Eye (tissue), 1 donor: ENCODE measurements at places on chromosomes 4 and X.

- DNase-seq, result no peak
Measured at GRCh38 chr4:4470208-4470607, 71.6 kb downstream of the STX18 start.

DNA sequence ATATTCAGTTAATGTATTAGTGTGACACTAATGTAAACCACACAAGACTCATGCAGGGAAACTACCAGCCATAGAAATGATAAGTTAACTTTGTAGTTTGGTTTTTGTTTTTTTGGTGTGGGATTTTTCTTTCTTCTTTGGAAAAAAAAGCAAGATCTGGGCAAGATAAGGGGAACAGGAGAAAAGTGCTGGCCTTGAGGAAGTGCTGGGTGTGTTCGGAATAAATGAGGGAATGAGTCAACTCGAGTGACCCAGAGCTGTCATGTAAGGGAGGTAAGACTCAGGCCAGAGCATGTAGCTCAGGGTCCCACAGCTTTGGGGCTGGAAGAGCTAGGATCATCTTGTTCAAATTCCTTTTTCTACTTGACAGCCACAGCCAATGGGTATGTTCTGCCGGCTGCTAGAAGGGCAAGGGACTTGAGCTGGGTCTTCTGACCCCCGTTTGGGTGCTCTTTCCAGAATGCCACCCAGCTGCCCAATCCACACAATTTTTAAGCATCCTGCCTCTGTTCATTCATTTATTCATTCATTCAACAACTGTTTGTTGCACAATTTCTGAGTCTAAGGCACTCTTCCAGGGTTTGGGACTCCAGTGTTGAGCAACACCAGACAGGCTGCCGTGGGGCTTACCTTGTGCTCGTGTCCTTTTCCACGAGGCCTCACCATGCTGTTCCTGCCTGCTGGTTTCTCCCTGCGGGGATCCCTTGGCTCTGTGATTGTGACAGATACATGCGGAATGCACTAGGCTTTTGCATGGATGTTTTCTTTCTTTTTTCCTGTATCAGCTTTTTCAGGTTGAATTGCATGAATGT is 54.5 kb downstream of the CLDN34 start:
- no peak for DNase-seq

DNA sequence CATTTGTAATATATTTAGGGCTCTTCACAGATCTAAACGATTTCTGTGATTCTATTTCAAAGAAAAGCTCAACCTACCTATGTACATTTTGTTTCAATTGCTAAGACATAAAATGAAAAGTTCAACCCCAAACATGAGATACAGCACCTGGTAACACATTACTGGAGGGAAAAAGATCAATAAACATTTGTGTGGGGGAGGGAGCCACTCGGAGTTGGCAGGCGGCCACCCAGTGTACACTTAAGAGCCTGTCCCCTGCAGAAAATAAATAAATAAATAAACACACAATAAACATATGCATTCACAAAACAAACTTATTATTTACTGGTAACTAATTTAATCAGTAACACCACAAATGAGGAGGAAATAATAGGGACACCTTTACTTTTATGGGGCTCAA is 19.3 kb downstream of the PRSS48 start:
- DNase-seq, result no peak

GRCh38 chrX:1946974-1947373 is 332.1 kb downstream of the ASMT start:
- no peak for DNase-seq

DNA sequence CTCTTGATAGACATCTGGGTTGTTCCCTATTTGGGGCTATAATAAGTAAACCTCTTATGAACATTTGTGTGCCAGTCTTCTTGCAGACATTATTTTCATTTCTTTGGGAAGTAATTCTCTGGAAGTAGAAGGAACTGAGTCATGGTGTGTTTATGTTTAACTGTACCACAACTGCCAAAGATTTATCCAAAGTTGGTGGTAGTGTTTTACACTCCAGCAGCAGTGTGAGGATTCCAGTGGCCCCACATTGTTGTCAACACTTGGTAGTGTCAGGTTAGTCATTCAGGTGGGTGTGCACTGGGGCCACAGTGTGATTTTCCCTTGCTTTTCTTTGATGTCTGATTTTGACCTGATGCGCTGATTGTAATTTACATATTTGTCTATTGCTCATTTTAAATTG is 5.0 kb upstream of the UVSSA start:
- no peak for DNase-seq

GRCh38 chrX:110172215-110172614 is 145.7 kb downstream of the AMMECR1 start:
- no peak for DNase-seq

- DNase-seq, result no peak
Measured at GRCh38 chrX:25288676-25289075, 272.9 kb upstream of the ARX start.

- DNase-seq, result peak; percentile 49
Measured at GRCh38 chr4:168817370-168817769, 192.7 kb downstream of the CBR4 start.

GRCh38 chr4:143348233-143349077 is 11.8 kb downstream of the GAB1 start:
- DNase-seq, result no peak

GRCh38 chr4:16672421-16672820 is 226.0 kb downstream of the LDB2 start:
- no peak for DNase-seq

- DNase-seq, result no peak
Measured at GRCh38 chr4:4385729-4386295, 1.1 kb upstream of the NSG1 start.

DNA sequence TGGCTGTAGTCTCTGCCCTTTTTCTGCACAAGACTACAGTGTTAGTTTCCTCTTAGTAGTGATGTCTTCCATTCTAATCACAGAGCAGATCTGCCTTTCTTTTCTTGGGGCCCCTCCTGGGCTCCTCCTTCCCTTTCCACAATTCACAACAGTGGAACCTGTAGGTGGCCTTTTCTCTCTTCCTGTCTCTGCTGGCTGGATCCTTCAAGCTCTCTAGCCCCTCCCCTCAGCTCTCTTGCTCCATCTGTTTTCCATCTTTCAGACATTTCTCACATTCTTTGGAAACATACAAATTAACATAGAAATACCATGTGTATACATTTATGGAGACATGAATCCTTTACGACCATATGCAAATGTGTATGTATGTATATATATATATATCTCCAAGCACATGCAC is 304 bp upstream of the SPIN2A start:
- peak; percentile 62 for DNase-seq

DNA sequence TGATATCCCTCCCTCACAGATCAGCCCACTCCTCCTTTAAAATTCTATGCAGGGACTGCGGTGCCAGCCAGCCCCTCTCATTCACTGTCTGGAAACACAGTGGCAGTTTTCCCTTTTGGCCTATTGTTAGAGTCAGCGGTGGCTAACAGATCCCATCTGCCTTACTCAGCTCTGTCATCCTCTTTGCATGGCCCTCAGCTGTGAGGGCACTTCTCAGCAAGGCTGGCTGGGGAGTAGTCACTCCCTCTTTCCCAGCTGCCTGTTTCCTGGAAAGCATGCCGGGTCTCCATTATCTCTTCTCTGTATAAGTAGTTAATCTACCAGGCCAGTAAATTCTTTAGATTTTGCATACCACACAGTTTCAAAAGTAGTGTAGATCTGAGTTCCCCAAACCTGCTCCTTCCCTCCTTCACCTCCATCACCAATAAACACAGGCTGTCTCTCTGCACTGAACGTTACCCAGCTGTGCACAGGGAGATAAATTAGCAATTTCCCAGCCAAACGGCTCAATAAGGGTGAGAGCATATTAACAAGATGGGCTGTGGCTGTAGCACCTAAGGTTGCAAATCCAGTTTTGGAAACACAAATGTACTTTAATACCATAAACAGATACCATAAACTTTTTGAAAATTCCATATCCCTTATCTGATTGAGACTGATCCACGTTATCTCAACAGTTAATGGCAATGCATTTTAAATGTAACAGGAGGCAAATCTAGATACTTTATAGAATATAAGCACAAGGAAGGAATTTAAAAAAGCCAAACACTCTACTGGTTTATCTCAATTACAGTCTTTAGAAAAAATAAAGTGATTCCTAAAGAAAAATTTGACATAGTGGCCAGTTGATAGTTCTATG is 229.3 kb downstream of the ANKRD50 start:
- peak; percentile 69 for DNase-seq

DNA sequence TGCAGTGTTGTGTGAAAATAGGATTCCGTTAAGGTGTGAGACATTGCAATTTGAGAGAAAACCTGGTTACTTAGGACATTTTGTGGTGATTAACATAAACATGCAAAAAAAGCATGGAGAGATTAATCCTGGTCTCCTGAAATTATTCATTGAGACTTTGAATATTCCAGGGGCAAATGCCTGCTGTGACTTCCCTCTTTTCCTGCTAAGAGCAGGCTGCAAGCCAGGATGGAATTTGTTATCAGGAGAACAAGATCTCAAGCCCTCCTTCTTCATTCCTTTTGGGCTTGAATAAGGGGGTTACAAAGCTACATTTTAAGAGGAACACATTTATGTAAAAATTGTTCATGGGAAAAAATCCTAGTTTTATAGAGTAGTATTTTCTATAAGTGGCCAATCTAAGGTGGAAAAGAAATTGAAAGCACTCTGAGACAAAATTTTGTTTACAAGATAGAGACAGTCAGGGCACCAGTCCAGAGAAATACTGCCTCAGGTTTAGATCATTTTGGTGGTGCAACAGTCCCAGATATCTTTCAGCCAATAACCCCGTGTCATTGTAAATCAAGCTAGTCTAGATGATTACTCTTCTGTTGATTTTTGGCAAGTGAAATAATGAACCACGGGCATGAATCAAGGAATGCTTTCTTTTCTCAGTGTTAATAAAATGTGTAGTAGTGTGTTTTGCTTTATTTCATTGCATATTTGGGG is 1528.3 kb upstream of the AGA start:
- no peak for DNase-seq

DNA sequence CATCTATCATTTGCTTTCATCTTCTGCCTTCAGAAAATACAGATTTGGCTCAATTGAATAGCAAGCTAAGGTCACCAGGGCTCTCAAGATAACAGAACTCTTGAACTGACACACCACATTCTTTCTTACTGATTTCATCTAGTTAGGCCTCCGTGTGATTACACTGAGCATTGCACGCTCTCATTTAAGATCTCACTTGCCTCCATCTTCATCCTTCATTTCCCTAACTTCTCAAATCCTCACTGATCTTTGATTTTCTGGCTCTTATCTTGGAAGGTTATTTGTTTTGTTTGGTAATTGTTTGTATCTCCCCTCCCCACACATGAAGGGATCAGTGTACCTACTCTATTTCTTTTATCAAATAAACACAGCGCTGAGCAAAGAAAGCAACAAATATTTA is 47.7 kb downstream of the MANBA start:
- DNase-seq, result peak; percentile 9

DNA sequence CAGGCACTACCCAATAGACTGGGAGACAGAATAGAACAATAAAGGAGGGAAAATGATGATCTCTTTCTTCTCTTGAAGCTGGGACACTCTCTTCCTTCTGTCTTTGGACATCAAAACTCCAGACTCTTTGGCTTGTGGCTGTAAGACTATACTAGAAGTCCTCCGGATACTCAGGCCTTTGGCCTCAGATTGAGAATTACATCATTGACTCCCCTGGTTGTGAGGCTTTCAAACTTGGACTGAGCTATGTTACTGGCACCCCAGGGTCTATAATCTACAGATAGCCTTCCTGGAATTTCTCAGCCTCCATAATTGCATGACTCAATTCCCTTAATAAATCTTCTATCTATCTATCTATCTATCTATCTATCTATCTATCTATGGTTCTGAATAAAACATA is 294.2 kb upstream of the CT83 start:
- DNase-seq, result no peak

- no peak for DNase-seq
Measured at GRCh38 chr4:127491571-127491970, 141.2 kb upstream of the INTU start.

DNA sequence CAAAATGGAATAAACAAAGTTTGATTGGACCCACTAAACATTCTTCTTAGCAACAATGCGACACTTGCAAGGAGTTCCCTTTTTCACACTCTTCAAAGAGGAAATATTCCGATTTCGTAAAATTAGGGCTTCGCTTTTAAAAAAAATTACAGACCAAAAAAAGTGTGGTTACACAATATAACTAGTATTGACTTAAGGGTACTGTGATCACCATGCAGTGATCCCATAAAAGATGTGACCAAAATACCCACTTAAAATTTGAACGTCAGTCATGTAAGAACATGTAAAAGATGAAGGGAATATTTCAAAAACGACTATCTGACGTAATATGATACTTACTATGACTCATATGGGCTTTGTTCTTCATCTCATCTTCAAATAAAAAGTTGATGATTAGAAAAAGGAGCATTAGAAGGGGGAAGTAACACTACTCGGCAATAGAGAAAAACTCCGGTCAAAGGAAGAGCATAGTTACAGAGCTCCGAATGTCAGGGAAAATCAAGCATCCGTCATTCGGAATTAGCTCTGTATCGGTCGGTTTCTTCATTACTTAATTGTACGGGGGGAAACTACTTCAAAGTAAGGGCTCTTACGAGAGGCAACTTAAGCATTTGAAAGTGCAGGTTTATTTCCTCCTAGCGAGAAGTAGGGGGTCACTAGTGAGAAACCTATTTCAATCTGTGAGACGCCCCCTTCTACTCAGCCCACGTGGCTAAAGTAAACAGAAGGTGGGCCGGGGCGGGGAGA is 1.3 kb upstream of the TET2 start:
- DNase-seq, result peak; percentile 68

- no peak for DNase-seq
Measured at GRCh38 chr4:31807036-31807435, 1086.9 kb downstream of the PCDH7 start.

DNA sequence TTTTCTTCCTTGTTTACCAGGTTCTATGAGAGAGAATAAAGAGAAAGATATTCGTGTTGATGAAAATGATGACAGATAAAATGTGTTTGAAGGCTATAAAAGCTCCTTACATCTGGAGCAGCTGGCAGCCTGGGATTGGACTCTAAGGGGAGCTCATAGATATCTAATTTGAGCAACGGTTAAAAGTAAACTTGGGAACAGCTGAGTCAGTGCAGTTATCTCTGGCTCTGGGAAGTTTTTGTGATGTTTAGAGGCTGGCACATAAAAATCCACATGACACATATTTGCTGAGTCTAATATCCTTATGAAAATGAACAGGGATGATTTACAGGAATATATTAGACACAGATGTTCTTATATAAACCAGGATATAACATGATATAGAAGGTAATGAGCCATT is 331.8 kb upstream of the TENM3 start:
- DNase-seq, result peak; percentile 3

DNA sequence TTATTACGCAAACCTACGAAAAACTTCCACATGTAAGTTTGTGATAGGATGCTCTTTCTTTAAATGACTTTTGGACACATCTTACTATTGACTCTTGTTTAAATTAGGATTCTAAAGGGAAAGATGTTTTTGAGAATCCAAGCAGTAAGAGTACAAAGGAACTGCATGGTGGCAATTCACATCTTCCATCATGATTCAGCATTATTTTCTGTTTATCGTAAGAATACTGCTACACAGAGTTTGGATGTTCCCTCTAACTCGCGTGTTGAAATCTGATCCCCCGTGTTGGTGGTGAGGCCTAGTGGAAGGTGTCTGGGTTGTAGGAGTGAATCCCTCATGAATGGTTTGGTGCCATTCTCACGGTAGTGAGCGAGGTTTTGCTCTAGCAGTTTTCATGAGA is 371.8 kb upstream of the FTHL17 start:
- no peak for DNase-seq
